ENCODE measurements at places on chromosomes 4 and X. TPM values are rescaled to one million over a fixed set of nuclear protein-coding genes. Genes with fewer than 3 reads are reported as not detected.
A peak's percentile ranks its signal among the peaks of the same experiment; 100 is the strongest.

GRCh38 chr4:105191621-105192210, 45.0 kb downstream of the TET2 start:
- peaks cover 46% of the 10 kb centered on the region for H3K4me1 ChIP-seq
- H3K27ac ChIP-seq: peak overlapping the region; percentile 81
- H3K4me3 ChIP-seq: 0 out of 2 replicates have a peak overlapping the region, but pooled peaks have one; percentile 10
- peaks cover 11% of the 10 kb centered on the region for H3K36me3 ChIP-seq

GRCh38 chrX:9211269-9211668, 177.3 kb upstream of the FAM9B start:
- H3K4me1 ChIP-seq: no peaks in the 10 kb centered on the region
- no peak overlapping the region for H3K27ac ChIP-seq
- H3K27me3 ChIP-seq: no peaks in the 10 kb centered on the region
- DNase-seq: no peak
- no peak overlapping the region for H3K4me3 ChIP-seq
- H3K36me3 ChIP-seq: no peaks in the 10 kb centered on the region

DNA sequence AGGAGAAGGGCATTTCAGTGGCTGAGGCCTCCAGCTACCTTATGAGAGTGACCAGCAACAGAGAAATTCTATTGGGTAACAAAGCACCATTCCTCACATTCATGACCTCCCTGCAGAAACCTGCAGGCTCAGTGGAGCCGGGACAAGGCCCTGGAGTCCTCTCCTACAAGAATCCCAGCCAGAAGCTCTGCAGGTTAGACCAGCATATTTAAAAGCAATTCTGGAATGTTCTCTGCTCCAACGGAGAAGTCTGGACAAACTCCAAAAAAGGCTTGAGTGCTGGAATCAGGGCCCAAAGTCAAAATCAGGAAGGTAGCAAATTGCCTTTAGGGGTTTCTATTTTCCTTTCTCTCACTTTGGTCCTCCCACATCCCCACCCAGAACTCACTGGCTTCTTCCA, 202.9 kb downstream of the SCFD2 start:
- H3K4me1 ChIP-seq: no peaks in the 10 kb centered on the region

The TMEM150C gene
- 0.28 TPM for polyA plus RNA-seq
